H4 (cell line): ENCODE measurements at places on chromosomes 13 and 19. TPM values are rescaled to one million over a fixed set of nuclear protein-coding genes. Genes with fewer than 3 reads are reported as not detected.

Gene CGB8
- total RNA-seq, result 1.5 TPM in 1 of 2 replicates, not detected in the other

Gene FSTL3
- total RNA-seq, result 35.6 and 45.6 TPM in 2 replicates

Gene PGLYRP1
- not detected in 2 replicates for total RNA-seq

Gene TMEM255B
- 2.1 TPM in 1 of 2 replicates, not detected in the other for total RNA-seq

Gene F10
- total RNA-seq, result not detected in 2 replicates

Gene ZNF83
- 23.7 and 35.7 TPM in 2 replicates for total RNA-seq

Gene SBSN
- total RNA-seq, result 0.45 TPM in 1 of 2 replicates, not detected in the other

Gene KCNRG
- total RNA-seq, result not detected in 2 replicates

Gene PSG2
- not detected in 2 replicates for total RNA-seq

Gene ADGRL1
- 5.2 and 10.9 TPM in 2 replicates for total RNA-seq

Gene SOX21
- not detected in 2 replicates for total RNA-seq

Gene PAN3
- total RNA-seq, result 5.2 and 7.4 TPM in 2 replicates

Gene KLK3
- not detected in 2 replicates for total RNA-seq

Gene MIDN
- total RNA-seq, result 2.4 and 4.2 TPM in 2 replicates

Gene DACH1
- total RNA-seq, result 0.14 TPM in 1 of 2 replicates, not detected in the other

Gene LENG8
- total RNA-seq, result 4.3 and 4.6 TPM in 2 replicates

Gene KLK14
- total RNA-seq, result not detected in 2 replicates

Gene PRTN3
- total RNA-seq, result 0.72 TPM in 1 of 2 replicates, not detected in the other

Gene DMKN
- total RNA-seq, result 19.6 and 34.6 TPM in 2 replicates

Gene KLC3
- 0.72 TPM in 1 of 2 replicates, not detected in the other for total RNA-seq

Gene C1QTNF9B
- total RNA-seq, result not detected in 2 replicates

Gene COL4A1
- 56.1 and 66.5 TPM in 2 replicates for total RNA-seq

Gene RNF225
- not detected in 2 replicates for total RNA-seq

Gene HCST
- not detected in 2 replicates for total RNA-seq

Gene C3
- total RNA-seq, result 4.7 and 9.1 TPM in 2 replicates

Gene NOVA2
- total RNA-seq, result 0.19 and 0.37 TPM in 2 replicates

Gene FUT1
- total RNA-seq, result 0.25 TPM in 1 of 2 replicates, not detected in the other

Gene GSX1
- total RNA-seq, result not detected in 2 replicates

Gene C19orf85
- total RNA-seq, result not detected in 2 replicates

Gene ADGRE3
- not detected in 2 replicates for total RNA-seq

Gene ZNF468
- 9.4 and 12.7 TPM in 2 replicates for total RNA-seq

Gene ZNF700
- 6.3 and 9.2 TPM in 2 replicates for total RNA-seq

Gene IRGQ
- 20.6 and 22.4 TPM in 2 replicates for total RNA-seq

Gene MBD3L3
- not detected in 2 replicates for total RNA-seq

Gene KLK5
- 0.64 TPM in 1 of 2 replicates, not detected in the other for total RNA-seq

Gene VSTM2B
- 8.7 and 14.0 TPM in 2 replicates for total RNA-seq

Gene CLDN10
- not detected in 2 replicates for total RNA-seq
